HS-27A (cell line): ENCODE measurements at places on chromosomes 4 and X.

DNA sequence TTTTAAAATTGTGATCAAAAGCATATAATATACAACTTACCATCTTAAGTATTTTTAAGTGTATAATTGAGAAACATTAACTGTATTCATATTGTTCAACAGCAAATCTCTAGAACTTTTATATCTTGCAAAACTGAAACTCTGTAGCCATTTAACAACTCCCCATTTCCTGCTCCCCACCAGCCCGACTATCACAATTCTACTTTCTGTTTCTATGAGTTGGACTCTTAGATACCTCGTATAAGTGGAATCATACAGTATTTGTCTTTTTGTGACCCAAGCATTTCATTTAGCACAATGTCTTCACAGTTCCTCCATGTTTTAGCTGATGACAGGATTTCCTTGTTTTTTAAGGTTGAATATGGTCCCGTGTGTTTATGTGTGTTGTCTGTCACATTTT lies 106.0 kb downstream of the LRBA start:
- no peak for DNase-seq

GRCh38 chrX:148628621-148629020 lies 128.2 kb downstream of the AFF2 start:
- DNase-seq: no peak

DNA sequence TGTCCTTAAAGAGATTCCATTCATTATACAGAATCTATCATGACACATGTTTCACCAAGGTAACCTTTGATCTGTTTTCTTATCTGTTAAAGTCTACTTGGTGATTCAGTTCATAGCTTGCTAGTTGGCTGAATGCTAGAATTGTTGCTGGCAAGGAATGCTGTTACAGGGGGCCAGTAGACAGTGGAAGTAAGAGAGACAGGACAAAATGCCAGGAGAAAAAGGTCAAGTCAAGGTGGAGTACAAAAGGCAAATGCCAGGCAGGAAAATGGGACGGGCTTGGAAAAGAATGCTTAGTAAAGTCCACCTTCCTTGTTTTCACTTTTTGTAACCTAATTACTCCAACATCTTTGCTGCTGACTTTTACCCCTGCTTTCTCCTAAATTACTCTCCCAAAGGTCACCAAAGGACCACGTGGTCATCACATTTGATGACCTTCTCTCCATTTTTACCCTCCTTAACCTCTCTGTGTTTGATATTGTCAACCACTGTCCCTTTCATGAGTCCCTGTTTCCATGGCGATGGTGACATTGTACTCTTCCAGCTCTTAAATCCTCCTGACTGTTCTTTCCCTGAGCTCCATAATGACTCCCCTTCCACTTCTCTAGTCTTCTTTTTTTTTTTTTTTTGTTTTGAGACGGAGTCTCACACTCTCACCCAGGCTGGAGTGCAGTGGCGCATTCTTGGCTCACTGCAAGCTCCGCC lies 24.5 kb upstream of the TAPT1 start:
- DNase-seq: no peak

- DNase-seq: no peak
Measured at GRCh38 chr4:94595880-94596483, 144.2 kb downstream of the PDLIM5 start.
